ENCODE measurements at places on chromosomes 16 and 17.

DNA sequence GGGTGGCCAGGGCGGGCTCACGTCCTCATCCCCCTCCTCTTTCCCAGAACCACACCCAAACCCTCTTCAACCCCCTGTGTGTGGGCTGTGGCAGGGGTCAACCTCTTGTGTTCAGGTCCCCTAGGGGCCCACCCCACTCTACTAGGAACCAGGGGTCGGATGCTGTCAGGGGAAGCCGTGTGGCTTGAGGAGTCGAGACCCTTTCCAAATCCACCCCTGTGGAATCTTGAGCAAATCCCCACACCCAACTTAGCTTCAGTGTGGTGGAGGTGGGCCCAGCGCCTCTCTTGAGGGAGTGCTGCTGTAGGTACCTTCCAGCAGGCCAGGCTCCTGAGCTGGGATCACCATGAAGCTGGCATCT is 121.5 kb downstream of the MRM1 start:
- DNase-seq = no peak

DNA sequence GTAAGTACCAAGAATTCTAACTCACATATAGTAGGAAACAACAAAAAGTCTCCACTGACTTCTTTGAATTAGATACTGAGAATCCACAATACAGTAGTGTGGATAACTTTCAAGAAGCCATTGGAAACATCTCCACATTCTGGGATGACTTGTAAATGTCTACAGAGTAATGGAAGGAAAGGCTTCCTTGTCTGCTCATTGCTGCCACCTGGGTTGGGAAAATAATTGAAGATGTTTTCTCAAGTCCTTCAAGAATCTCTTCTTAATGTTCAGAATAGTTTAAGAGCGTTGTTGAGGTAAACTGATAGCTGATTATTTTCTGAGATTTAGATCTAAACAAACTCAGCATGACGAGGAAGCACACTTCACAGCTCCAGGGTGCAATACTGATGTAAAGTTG is 14.0 kb downstream of the CPSF4L start:
- DNase-seq = no peak

GRCh38 chr16:14329727-14330350 is 258.7 kb downstream of the MRTFB start:
- DNase-seq = no peak

- no peak for DNase-seq
These were observed 138.4 kb downstream of the PRKCB start for GRCh38 chr16:23974223-23974622.

DNA sequence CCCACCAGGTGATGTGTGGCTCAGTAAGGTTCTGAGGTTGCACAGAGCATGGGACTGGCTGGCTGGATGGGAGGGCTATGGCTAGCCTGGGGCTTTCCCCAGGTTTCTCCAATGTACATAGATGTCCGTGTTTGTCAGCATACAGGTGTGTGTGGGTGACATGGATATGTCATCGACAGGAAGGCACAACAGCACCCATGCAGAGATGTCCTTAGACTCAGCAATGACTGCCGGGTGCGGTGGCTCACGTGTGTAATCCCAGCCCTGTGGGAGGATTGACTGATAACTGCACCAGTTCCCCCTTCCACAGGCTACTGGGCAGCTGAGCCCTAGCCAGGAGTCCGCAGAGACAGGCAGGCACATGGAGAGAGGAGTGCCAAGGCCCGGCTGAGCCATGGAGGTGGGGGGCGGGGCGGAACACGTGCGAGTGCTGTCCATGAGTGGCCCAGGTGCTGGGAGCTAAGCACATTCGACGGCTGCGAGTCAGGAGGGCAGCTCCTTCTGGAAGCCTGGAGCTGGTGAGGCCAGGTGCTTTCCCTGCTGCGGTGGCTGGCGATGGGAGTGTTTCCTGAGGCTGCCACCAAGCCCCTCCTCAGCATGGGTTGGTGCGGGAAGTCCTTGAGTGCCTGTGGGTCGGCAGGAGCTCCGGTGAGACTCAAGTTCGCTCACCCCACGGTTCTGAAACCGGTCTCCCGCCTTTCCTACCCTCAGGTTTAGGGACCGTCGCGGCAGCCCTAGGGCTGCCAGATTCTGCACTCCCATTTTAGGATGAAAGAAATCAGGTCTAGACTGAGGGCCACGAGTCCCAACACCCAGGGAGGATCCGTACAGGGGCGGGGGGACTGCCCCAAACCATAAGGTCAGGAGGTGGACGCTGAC is 858 bp upstream of the ASPSCR1 start:
- peak; percentile 45 for DNase-seq

GRCh38 chr17:17579691-17580090 is 11.8 kb downstream of the PEMT start:
- DNase-seq = no peak

- no peak for DNase-seq
These were observed 118.3 kb downstream of the ANKRD11 start for GRCh38 chr16:89371968-89372634.

Measured in activated naive CD4-positive, alpha-beta T cell treated with anti-CD3 and anti-CD28 coated beads, Interleukin-2, amount 10 ng/mL, durations not matched to agents 7 days and 5 days (primary cell).